Foreskin keratinocyte (primary cell): ENCODE measurements at places on chromosomes 5 and 9.

GRCh38 chr9:34573599-34574325 lies 15.8 kb downstream of the CNTFR start:
- DNase-seq: no peak

GRCh38 chr9:109134167-109134578 lies 14.4 kb upstream of the TMEM245 start:
- DNase-seq: no peak

DNA sequence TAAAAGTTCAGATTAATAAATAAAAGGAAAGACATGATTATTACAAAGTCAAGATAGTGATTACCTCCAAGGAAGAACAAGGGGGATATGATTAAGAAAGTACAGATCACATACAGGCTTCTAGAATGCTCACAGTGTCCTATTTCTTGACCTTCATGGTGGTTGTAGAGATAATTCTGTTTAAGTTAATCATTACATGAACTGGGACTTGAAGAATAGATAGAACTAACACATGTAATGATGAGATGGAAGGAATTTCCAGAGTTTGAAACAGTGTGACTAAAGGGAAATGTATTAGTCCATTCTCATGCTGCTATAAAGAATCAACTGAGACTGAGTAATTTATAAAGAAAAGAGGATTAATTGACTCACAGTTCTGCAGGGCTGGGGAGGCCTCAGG lies 72.7 kb downstream of the LURAP1L start:
- peak; percentile 17 for DNase-seq

- DNase-seq: no peak
Observed at GRCh38 chr5:91288118-91288916, 94.8 kb downstream of the ARRDC3 start.

DNA sequence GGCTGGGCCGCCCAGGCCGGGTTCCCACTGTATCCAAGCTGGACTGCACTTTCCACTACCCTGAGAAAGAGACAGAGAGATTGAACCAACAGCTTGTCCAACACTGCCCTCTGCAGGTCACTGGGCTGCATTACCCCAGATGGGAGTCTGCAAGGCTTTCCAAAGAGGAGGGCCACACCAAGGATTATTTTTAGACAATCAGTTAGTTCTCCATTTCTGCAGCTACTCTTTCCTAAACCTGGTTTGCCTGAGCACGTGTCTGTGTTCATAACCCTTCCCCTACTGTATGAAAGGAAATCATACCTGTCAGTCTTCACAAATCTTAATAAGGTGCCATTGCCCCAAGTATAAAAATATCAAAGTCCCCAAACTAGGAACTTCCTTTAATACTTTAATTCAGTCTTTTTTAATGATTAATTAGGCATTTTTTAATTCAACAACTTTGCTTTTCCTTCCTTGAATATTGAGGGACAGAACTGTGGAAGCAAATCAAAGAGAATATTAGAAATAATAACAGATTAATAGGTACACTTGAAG lies 13.4 kb upstream of the FGF1 start:
- peak; percentile 25 for DNase-seq

DNA sequence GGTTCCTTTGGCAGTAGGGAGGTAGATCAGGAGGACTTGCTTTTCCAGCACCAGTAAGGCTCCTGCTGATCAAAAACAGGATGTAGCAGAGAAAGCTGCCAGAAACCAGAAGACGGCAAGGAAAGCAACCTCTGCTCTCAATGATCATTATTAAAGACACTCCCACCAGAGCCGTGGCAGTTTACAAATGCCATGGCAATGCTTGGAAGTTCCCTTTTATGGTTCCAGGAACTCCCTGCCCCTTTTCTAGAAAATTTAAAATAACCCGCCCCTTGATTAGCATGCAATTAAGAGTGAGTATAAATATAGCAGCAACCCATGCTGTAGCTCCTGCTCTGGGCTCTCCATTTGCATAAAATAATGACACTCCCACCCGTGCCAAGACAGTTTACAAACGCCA lies 16.1 kb downstream of the EQTN start:
- DNase-seq: no peak

DNA sequence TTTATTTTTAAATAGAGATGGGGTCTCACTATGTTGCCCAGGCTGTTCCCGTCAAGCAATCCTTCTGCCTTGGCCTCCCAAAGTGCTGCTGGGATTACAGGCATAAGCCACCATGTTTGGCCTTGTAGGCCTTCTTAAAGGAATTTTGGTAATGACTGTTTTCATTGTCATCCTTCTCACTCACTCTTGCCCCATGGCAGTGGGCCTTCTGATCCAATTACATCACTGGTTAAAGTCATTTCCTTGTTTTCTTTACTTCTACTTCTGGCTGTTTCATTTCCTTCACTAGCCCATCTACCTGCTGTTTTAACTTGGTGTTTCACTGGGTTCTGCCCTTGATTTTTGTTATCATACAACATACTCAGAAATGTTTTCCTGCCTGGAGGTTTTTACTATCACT lies 20.1 kb upstream of the NIM1K start:
- DNase-seq: peak; percentile 13

GRCh38 chr9:122092611-122093506 lies at the start of gene TTLL11:
Gene TTLL11 (minus strand): TSS chr9:122093308. CDS start chr9:122093148, 160 bp downstream.
- DNase-seq: peak; percentile 63

DNA sequence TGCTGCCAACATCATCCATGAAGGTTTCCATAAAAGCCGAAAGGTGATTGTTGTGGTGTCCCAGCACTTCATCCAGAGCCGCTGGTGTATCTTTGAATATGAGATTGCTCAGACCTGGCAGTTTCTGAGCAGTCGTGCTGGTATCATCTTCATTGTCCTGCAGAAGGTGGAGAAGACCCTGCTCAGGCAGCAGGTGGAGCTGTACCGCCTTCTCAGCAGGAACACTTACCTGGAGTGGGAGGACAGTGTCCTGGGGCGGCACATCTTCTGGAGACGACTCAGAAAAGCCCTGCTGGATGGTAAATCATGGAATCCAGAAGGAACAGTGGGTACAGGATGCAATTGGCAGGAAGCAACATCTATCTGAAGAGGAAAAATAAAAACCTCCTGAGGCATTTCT lies 10.1 kb downstream of the TLR4 start:
- DNase-seq: no peak

DNA sequence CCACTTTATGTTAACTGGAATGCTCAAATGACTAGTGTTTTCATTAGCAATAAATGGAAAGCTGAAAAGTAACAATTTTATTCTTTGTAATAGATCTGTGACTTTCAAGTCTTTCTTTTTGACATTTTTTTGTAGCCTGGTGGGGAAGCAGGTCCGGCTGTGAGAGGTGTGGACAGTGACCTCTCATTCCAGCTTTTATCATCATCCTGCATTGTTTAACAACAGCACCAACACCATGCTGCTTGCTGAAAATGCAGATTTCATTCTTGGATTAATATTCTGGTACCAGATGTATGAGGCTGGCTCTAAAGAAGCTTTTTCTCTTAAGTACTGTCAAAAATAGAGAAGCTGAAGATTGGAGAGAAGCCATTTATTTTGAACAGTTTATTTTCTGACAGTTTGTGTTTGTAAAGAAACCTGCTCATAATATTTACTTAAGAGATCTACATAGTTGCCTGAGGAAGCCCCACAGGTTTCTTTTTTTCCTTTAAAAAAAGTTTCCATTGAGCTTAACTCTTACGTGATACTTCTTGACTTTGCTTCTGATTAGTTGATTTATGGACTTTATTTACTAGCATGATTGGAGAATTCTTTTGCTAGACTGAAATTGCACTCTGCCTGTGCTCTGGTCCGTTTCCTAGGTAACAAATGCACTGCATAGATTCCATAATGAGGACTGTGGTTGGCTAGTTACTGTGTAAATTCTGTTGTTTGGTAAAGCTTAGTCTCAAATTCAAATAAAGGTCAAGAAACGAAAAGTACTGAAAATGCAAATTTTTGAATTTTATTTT lies 3.4 kb downstream of the KIAA1958 start:
- no peak for DNase-seq

DNA sequence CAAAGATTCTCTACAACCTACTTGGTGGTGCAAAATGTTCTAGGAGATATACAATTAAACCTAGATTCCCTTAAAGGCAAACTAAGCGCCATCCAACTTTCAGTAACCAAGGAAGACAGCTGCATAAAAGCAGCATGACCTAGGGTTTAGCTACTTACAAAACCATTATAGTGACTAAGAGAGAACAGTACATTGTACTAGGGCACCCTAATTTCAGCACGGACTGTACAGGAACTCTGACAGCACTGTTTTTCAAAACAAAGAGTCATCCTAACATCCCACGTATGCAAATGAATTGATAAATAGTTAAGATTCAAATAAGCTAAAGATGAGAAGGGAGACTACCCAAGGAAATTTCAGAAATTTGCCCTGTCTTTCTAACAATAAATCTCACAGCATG lies 30.0 kb downstream of the STRBP start:
- DNase-seq: no peak
